Right lobe of liver (tissue), 6 donors: ENCODE measurements at places on chromosomes 2 and 18.
A peak's percentile ranks its signal among the peaks of the same experiment; 100 is the strongest.

DNA sequence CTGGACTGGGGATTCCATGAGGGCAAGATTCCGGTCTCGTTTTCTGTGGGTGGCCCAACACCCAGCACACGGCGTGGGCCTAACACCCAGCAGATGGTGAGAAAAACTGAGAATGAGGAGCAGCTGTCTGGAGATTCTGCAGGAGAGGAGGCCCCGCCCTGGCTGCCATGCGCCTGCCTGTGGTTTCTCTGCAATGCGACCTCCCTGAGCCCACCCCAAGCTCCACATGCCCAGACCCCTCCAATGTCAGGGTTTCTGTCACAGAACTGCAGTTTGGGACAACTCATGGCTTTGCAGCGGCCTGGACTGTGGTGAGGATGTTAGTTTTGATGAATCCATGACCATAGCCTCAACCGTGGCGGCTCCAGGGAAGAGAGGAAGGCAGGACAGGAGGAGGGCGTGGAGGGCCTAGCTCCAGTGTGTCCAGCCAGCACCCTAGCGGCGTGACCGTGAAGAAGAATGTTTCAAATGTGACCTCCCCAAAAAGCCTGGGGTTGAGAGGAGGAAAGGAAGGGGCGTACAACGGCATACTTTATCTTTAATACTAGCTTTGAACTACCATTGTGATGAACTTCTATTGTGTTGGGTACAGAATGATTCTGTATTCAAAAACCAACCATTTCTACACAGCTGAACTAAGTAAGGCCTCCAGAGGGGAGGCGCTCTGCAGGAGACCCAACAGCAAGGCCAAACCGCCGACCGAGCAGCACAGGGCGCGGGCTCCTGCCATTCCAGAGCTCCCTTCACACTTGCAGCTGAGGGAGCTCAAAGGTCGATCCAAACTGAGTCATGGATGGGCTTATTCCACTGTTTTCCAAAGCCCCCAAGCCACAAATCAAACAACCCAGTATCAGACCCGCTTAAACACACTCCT, 3.4 kb downstream of the PXDN start:
- DNase-seq: peak; percentile 32
- H3K4me1 ChIP-seq: no peaks in the 10 kb centered on the region

DNA sequence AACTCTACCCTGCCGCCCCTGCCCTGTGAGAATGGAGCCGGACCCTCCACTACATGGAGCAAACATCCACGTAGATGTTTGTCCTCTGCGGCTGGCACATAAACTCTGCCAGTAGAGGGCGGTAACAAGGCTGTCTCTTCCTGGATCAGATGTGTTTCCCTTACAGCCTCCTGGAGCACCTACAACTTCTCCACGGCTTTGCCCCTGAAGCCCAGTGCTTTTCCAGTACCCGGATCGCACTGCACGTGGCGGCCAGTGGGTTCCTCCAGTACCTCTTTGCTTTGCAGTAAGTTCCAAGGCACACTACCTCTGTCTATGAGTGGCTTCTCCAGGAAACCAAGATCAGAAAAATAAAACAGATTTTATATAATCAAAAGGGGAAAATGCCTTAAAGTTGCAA, 651.3 kb downstream of the DCDC2C start:
- H3K36me3 ChIP-seq: no peaks in the 10 kb centered on the region
- no peak overlapping the region for H3K27ac ChIP-seq
- no peak overlapping the region for H3K4me3 ChIP-seq
- H3K27me3 ChIP-seq: no peaks in the 10 kb centered on the region
- DNase-seq: no peak

- no peaks in the 10 kb centered on the region for H3K36me3 ChIP-seq
- H3K27me3 ChIP-seq: no peaks in the 10 kb centered on the region
- DNase-seq: no peak
Measured at GRCh38 chr18:13487237-13487636, 239.1 kb downstream of the FAM210A start.

DNA sequence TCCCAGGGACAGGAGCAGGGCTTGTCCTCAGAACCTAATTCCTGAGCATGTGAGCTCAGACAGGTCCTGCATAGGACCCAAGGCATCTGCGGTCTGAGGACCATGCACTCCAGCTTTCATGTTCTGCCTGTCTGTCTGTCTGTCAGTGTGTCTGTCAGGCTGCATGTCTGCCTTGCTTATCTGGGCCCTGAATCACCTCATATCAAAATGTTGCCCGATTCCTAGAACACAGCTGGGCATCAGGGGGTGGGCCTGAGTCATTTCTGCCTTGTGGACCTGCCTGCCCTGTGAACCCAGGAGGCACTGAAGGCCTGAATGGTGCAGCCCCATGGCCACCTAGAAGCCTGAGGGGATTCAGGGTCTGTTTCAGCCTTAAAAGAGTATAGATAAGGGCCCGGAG, 22.1 kb downstream of the INHBB start:
- no peak for DNase-seq
- H3K27ac ChIP-seq: no peak overlapping the region
- no peaks in the 10 kb centered on the region for H3K36me3 ChIP-seq
- no peaks in the 10 kb centered on the region for H3K27me3 ChIP-seq

DNA sequence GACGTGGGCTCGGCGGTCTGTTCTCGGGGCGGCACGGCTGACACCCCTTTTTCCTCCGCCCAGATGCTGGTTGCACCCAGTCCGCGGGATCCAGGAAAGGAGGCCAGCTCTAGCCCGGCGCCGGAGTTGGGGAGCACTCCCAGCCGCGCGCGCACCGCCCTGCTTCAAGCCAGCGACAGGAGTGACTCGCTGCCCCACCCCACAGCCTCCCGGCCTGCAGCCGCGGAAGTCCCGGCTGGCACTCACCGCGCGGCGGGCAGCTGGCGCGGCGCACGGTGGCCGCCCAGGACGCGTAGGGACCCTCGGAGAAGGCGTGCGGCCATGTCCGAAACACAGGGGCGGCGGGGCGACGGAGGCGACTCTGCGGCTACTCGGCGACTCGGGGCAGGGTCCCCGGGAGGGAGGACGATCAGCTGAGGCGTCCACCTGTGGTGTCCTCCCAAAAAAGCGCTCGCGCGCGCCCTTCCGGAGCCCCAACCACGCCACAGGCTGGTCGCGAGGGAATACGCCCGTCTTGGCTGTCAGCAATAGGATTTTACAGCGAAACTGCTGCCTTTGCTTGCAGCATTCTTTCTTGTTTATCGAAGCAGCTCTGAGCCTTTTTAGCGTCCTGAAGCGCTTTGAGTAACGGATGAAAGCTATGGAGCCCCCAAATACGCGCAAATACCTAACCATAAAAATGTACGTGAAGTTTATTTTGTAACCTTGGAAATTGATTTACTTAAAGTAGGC, at the start of gene ACADL:
ACADL (minus strand) TSS at position 507 of the 732 bp plus-strand sequence; CDS start at position 323, 184 bp downstream.
- no peaks in the 10 kb centered on the region for H3K4me1 ChIP-seq
- peak within 1 kb of the TSS; percentile 79 for H3K27ac ChIP-seq
- H3K27me3 ChIP-seq: no peaks in the 10 kb centered on the region
- H3K4me3 ChIP-seq: peak within 1 kb of the TSS; percentile 62
- H3K36me3 ChIP-seq: peaks cover 3% of the 10 kb centered on the region
- peak; percentile 73 for DNase-seq

DNA sequence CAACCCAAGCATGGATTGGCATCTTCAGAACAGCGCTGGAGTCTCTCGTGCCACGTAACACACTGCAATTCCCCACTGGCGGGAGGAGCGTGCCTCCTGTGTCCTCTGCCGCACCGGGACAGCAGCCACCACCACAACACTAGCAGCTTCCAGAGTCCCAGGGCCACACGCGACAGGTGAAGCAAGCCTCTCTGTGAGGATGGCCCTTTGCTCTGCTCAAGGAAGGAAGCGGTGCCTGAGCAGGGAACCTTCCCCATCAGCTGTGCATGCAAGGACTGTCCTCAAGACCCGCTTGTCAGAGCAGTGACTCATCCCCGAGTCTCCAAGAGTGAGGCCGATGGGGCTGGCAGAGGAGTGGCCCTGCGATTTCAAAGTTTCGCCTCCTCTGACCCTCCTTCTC, 44.0 kb downstream of the TTC32 start:
- no peak for DNase-seq
- H3K36me3 ChIP-seq: no peaks in the 10 kb centered on the region
- H3K4me1 ChIP-seq: no peaks in the 10 kb centered on the region
- H3K27me3 ChIP-seq: no peaks in the 10 kb centered on the region
- H3K4me3 ChIP-seq: no peak overlapping the region
- H3K27ac ChIP-seq: no peak overlapping the region

- H3K4me1 ChIP-seq: no peaks in the 10 kb centered on the region
- H3K27ac ChIP-seq: no peak overlapping the region
- H3K36me3 ChIP-seq: no peaks in the 10 kb centered on the region
Measured at GRCh38 chr2:94873362-94874276, 2.4 kb downstream of the TEKT4 start.

DNA sequence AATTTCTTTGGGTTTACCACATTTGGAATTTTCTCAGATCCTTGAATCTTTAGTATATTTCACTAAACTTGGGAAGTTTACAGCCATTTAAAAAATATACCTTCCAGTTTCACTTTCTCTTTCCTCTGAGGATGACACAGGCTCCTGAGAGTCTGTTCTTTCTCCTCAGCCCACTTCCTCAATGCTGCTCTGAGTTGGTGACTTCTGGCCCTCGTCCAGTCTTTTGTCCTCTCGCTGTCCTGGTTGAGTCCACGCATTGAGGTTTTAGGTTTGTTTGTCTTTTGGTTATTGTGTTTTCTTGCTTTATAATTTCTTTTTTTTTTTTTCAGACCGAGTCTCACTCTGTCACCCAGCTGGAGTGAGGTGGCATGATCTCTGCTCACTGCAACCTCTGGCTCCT, 40.7 kb upstream of the GALR1 start:
- no peak overlapping the region for H3K4me3 ChIP-seq
- no peaks in the 10 kb centered on the region for H3K4me1 ChIP-seq
- H3K27ac ChIP-seq: peak overlapping the region; percentile 46
- H3K27me3 ChIP-seq: no peaks in the 10 kb centered on the region
- no peaks in the 10 kb centered on the region for H3K36me3 ChIP-seq
